Aorta (tissue), 5 donors: ENCODE measurements at places on chromosomes 7 and 10. TPM values are rescaled to one million over a fixed set of nuclear protein-coding genes. Genes with fewer than 3 reads are reported as not detected.

Gene CDHR1
- total RNA-seq, result 0.32 TPM

Gene ZNF853
- total RNA-seq, result 12.2 TPM

Gene CNNM1
- 0.30 TPM for total RNA-seq

Gene C10orf62
- total RNA-seq, result 0.42 TPM

Gene CFAP70
- total RNA-seq, result 0.94 TPM

Gene GIMAP1
- 11.6 TPM for total RNA-seq

Gene SH3PXD2A
- 55.9 TPM for total RNA-seq

Gene PNPLA8
- 31.2 TPM for total RNA-seq

Gene PODXL
- 27.3 TPM for total RNA-seq

Gene SSC4D
- 0.58 TPM for total RNA-seq

Gene PILRA
- 11.2 TPM for total RNA-seq

Gene CC2D2B
- 12.2 TPM for total RNA-seq

Gene ADRB1
- 0.19 TPM for total RNA-seq

Gene CDK14
- total RNA-seq, result 53.6 TPM

Gene TSPAN13
- total RNA-seq, result 20.9 TPM

Gene GPR141
- total RNA-seq, result 4.2 TPM

Gene SYT15B
- total RNA-seq, result 2.7 TPM

Gene FOXI2
- 0.48 TPM for total RNA-seq

Gene PNLIPRP2
- 1.2 TPM for total RNA-seq

Gene PRKAR2B
- 4.0 TPM for total RNA-seq

Gene NPC1L1
- total RNA-seq, result 1.1 TPM

Gene SNCG
- total RNA-seq, result 70.0 TPM

Gene MDFIC
- total RNA-seq, result 25.3 TPM

Gene LIPF
- not detected for total RNA-seq

Gene CYP26C1
- 0.21 TPM for total RNA-seq

Gene TSPAN12
- 14.3 TPM for total RNA-seq

Gene AGAP5
- total RNA-seq, result 8.1 TPM

Gene CRYGN
- 1.7 TPM for total RNA-seq

Gene MMP21
- total RNA-seq, result 0.33 TPM

Gene GDF2
- not detected for total RNA-seq

Gene CLDN12
- total RNA-seq, result 35.1 TPM

Gene WNT8B
- not detected for total RNA-seq

Gene TAS2R5
- 5.0 TPM for total RNA-seq

Gene TBXAS1
- total RNA-seq, result 22.1 TPM

Gene ALKBH4
- 8.7 TPM for total RNA-seq

Gene OR2F1
- not detected for total RNA-seq

Gene CHN2
- total RNA-seq, result 22.0 TPM

Gene HOXA6
- 6.3 TPM for total RNA-seq

Gene CYP3A7
- total RNA-seq, result not detected
